CD4-positive, alpha-beta T cell treated with Interleukin-10 for 1 hour (primary cell): ENCODE measurements at places on chromosomes 7 and 10.

GRCh38 chr7:140165422-140165821 lies 11.4 kb downstream of the KDM7A start:
- no peak for DNase-seq

- DNase-seq = no peak
Measured at GRCh38 chr7:85224171-85224570, 37.3 kb upstream of the SEMA3D start.

GRCh38 chr10:97687785-97688781 lies 1.0 kb upstream of the AVPI1 start:
- DNase-seq = no peak

GRCh38 chr7:22812353-22812752 lies 10.3 kb downstream of the TOMM7 start:
- DNase-seq = no peak

- DNase-seq = no peak
Measured at GRCh38 chr10:73840056-73840402, 28.6 kb upstream of the NDST2 start.

DNA sequence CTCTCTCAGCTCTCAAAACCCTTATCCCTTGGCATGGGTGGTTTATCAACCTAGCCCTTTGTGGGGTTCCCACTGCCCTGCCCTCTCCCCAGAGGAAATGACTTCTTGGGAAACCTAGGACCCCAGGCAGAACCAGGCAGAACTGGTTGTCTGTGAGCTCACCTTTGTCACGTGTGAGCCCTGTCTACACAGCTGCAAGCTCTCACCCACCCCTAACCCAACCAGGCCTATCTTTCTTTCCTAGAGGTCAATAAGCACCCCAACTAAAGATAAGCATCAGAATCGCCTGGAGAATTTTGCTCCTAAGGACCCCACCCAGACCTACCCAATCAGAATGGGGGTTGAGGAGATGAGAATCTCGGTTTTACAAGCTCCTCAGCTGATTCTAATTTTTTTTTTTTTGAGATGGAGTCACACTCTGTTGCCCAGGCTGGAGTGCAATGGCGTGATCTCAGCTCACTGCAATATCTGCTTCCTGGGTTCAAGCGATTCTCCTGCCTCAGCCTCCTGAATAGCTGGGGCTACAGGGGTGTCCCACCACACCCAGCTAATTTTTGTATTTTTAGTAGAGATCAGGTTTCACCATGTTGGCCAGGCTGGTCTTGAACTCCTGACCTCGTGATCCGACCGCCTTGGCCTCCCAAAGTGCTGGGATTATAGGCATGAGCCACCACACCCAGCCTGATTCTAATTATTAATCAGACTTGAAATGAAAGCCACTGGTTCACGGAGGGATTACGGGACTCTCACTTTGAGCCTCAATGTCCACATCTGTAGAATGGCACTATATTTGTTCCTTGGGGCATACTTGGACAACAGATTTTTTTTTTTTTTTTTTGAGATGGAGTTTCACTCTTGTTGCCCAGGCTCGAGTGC lies 7.5 kb upstream of the DDIT4 start:
- no peak for DNase-seq

DNA sequence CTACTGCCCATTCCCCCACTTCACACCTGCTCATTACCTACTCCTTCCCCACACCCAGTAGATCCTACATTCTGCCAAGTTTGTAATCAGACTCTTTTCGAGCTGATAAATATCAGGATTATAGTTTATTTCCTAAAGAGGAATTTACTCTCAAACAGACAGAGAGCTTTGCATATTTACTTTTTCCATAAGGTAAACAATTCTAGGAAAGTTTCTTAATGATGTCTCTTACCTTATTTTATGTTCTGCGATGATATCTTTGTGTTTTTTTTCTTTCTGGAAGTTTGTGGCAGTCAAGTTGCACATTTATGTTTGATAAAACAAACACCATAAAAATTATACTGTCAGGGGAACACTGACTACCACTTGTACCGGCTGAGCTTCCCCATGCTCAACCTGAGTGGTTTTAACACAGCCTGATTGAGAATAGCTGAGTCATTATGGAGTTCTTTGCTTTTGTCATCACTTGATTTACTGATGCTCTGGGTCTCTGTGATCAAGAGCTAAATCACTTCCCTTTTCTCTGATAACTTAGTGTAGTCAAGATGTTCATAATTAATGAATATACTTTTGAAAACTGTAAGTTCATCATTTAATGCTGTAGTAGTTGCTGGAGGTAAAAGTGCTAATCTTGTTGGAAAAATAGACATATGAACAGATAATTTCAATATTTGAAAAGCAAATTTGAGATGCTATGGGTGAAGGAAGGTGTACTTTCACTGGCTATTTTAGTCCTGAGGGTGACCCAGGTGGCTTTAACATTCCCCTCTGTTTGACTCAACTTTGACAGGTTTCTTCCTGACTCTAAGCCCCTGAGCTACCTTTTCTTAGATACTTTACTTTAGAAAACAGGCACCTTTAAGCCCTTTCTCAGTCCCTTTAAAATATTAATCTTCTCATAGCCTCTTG lies 1034.5 kb upstream of the LRRTM3 start:
- no peak for DNase-seq

DNA sequence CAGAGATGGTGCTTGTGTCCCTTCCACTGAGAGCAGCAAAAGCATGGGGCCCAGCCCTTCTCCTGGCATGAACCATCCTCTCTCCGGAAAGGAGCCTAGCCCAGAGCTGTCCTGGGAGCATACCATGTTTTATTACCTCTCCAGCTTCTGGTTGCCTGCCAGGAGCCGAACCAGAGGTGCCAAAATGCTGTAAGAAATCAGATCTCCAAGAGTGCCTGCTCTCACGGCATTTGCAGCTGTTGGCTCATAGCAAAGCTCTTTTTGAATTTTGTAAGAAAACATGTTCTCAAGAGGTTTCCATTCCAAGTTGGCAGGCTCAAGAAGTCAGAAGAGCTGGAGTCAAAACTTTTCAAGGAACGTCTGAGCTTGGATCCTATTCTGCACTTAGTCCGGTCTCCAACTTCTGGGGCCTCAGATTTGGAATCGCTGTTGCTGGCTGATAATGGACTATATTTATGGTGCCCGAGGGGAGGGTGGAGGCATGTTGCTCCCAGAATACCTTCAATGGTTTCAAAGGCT lies 211.7 kb upstream of the MKI67 start:
- no peak for DNase-seq

- no peak for DNase-seq
Measured at GRCh38 chr10:21261842-21262294, 263.6 kb downstream of the SKIDA1 start.

GRCh38 chr7:29077176-29077575 lies 69.2 kb downstream of the CPVL start:
- DNase-seq = no peak

GRCh38 chr10:35561715-35562114 lies 43.4 kb upstream of the GJD4 start:
- DNase-seq = no peak

DNA sequence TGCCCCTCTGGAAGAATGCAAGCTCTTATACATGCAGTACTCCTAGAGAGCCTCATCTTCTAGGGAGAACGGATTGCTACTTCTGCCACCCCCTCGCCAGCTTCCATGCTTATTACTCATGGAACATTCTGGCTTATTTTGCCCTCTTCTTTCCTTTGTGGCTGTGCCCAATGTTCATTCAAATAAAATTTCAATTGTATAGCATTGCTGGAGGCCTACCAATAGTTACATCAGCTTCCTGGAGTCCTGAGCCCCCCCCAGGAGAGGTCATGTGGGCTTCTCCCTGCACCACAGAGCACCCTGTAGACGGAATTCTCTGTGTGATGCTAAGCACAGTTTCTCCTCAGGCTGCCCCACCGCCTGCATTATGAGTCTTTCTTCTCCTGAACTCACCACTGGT lies 1094.0 kb downstream of the KCNMA1 start:
- DNase-seq = no peak

DNA sequence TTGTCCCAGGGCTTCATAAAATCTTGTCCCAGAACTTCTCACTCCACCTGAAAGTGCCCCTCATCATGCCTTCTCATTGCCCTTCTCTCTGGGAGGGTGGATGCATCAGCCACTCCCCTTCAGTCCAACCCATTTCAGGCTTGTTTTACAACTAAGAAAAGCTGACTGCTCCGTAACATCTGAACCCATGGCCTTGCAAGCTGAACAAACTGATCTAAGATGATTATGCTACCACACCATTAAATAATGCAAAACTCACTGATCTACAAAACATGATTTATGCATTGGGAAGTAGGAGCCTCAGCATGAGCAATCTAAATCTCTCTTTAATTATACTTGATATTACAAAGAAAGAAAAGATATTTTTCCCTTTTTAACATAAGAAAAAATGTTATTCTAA lies 34.8 kb downstream of the TFPI2 start:
- no peak for DNase-seq

DNA sequence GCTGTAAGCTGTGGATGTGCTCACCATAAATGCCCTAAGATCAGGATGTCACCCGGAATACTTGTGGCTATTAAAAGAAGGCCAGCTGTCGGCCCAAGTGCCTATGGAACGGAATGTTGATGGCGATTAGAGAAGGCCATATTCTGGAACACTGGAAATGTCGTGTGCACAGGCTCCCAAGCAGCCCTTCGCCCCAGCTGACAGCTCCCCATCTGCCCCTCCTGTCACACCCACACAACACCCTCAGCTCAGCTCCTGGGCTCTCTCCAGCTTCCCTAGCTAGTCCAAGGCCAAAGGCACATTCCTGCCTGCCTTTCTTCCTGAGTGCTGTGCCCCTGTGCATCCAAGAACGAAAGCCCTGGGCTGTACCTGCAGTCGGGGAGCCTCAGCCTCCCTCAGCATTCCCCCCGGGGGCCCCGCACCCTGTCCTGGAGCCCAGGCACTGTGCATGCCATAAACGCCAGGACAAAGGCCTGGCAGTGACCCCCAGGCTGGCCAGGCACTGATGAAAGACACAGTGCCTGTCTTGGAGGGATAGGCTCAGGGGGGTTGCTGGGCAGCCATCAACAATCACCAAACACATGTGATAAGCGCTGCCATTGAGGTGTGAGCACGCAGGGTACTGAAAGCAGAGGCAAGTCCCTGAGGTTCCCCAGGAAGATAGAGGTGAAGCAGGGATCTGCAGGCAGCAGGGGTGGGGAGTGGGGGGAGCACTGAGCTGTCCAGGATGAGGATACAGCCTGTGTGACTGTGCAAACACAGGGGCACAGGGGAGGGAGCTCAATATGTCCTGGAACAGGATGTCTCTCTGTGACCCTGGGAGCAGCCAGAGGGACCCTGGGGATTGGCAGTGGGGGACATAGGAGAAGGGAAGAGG lies 3.7 kb upstream of the LDB3 start:
- no peak for DNase-seq

GRCh38 chr10:82768040-82768439 lies 893.0 kb downstream of the NRG3 start:
- no peak for DNase-seq

- peak; percentile 32 for DNase-seq
Measured at GRCh38 chr10:6141296-6142151, 52.7 kb downstream of the RBM17 start.

DNA sequence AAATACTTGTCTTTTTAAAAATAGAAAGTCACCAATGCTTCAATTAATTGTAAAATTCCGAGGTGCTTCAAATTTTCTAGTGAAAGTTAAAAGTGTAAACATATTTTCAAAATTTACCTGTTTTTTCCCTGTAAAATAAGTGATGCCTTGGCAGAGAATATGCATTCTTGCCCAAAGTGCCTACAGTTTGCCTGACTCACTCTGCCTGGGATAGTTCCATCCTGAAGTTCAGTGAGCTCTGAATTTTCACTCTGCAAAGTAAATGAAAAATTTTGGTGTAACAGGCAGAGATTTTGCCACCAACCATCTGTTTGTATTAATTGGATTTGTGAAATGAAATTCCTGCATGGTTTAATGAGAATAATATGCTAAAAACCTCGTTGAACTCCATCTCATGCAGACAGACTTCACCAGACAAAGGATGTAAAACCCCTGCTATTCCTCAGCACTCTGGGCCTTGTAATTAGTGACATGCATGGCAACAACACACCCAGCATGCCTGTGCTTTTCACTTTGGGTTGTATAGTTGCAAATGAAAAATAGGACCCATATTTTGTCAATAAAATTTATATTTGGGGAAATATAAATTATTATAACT lies 117.4 kb upstream of the GNAI1 start:
- no peak for DNase-seq

DNA sequence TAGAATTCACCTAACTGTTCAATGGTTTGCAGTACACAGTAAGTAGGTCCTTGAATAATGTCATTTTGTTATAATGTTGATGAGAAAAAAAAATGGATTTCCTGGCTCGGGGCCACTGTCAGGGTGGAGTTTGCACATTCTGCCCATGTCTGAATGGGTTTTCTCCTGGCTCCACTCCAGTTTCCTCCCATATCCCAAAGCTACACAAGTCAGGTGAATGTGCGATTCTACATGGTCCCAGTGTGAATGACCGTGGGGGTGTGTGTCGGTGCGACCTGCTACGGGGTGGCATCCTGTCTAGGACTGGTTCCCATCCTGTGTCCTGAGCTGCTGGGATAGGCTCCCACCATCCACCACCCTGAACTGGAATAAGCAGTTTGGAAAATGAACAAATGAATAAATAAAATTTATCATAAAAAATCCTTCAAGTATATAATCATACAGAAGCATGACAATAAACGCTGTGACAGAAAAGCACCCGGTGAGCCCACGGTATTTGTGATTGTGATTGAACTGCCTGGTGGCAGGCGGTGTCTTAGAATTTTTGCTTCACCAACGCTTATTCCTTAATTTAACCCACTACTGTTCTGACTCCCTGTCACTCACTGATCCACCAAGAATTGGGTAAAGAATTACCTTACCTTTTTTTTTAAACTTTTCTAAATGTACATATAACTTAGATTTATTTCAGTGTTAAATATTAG lies 114.1 kb downstream of the ICA1 start:
- no peak for DNase-seq

- DNase-seq = no peak
Measured at GRCh38 chr10:35091994-35092790, 2.1 kb upstream of the CUL2 start.

GRCh38 chr7:29304756-29305155 lies 110.2 kb downstream of the CHN2 start:
- DNase-seq = no peak

GRCh38 chr10:77644557-77645243 lies 7.1 kb upstream of the KCNMA1 start:
- no peak for DNase-seq

GRCh38 chr10:21424459-21424861 lies 101.0 kb downstream of the SKIDA1 start:
- no peak for DNase-seq

GRCh38 chr7:107659666-107660065 lies 962 bp upstream of the SLC26A4 start:
- no peak for DNase-seq
